M059J (cell line): ENCODE measurements at places on chromosomes 12 and 14. TPM values are rescaled to one million over a fixed set of nuclear protein-coding genes. Genes with fewer than 3 reads are reported as not detected.

DNA sequence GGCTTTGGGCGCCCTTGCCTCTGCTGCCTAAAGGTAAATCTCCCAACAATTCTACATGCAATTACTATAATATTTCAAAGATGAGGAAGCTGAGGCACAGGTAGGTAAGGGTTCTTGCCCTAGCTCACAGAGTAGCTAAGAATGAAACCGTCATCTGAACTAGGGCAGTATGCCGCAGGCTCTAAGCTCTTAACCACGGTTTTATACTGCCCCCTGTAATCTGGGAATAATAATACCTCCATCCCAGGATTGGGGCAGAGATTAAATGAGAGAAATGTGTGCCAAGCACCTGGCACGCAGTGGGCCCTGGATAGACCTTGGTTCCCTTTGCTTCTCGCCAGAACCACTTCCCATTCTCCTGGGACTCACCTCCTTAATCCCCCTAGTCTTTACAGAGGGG lies 1.5 kb upstream of the HRK start:
- DNase-seq = peak; percentile 57

GRCh38 chr14:74737753-74738325 lies 24.9 kb downstream of the FCF1 start:
- peak; percentile 69 for DNase-seq

DNA sequence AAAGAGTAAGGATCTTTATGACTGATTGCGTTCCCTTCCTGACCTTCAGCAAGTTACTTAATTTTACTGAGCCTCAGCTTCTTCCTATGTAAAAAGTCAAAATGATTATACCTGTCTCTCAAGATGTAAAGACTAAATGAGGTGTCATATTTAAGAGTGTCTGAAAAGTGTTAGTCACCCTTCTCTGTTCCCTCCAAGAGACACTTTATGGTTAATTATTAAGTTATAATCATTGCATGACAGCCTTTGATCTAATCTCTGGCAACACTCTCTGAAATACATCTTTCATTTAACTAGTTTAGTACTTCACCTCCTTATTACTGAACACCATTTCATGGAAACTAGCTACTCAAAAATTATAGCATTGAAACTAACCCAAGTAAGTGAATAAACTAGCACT lies 54.8 kb downstream of the BMAL2 start:
- no peak for DNase-seq

ORAI1 gene
- total RNA-seq = 18.1 and 20.6 TPM in 2 replicates

RIMBP2 gene
- total RNA-seq = 0.47 and 0.81 TPM in 2 replicates

DNA sequence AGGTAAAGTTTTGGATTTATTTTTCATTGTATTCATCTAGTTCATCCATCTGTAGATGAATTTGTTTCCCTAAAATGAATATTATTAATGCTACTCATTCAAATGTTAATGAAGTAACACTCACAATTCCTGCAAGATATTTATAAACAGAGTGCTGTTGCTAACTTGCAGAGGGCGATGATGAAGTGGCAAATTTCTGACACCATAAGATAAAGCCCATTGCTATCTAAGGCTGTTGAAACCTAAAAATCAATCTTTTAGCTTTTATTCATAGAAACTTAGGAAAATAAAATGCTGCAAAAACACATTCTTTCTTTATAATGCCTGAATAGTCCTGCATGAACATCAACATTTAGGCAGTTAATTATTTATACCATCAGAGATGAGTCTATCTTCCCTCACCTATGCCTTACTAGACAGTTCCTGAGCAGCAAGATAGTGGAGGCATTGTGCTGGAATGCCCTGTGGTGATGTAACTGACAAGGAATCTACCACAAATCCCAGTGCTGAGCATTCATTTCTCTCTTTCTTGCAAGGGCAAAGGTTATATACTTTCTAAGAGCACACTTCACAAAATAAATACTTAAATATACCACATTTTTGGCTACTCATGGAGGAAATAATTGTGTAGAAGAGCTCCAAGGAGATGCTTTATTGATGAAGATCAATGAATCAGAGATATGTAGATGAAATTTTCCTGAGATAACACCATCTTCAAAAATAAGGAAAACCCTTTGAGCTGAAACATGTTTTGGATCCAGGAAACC lies 57.6 kb downstream of the LMNTD1 start:
- DNase-seq = peak; percentile 88

GRCh38 chr12:103705927-103706326 lies 118.9 kb downstream of the STAB2 start:
- no peak for DNase-seq

DNA sequence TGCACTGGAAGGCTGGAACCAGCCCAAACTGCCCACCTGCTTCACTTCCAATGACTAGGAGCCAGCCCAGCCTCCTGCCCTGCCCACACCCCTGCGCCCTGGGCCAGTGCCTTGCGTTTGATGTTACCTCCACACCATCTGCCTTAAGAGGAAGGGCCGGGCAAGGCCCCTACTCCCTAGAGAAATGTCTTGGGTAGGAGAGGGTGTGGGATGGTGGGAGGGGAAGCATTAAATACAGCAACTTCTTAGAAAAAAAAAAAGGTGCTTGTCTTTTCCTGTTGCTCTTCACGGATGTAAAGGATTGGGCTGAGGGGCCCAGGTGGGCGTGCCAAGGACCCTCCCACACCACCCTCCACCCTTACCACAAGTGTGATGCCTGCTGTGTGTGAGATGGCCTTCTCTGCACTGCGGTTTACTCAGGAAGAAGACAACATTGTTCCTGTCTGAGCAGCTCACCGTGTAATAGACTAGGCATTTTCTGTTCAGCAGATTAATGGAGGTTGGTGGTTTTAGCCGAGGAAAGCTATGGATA lies 99.9 kb downstream of the NINJ2 start:
- DNase-seq = no peak

DNA sequence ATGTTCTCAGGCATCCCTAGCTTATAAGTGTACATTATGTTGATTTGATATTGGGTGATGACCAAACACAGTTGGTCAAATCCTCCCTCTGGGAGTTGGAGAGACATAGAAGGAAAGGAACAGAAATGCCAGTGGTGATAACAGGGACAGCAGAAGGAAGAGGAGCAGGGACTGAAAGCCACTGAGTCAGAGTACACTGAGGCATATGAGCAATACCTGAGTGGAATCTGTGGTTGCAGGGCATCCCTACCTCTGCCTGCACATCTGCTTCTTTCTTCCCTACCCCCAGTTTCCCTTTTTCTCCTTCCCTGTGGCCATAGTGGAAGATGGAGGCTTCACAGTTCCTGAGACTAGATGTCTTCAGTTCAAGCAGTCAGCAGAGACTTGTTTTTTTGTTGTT lies 44.9 kb downstream of the BICD1 start:
- no peak for DNase-seq

- DNase-seq = peak; percentile 74
These were observed 652 bp downstream of the SUPT16H start for GRCh38 chr14:21382886-21383847.

- DNase-seq = no peak
These were observed 194.0 kb downstream of the KLHL28 start for GRCh38 chr14:44767646-44768173.

PSMD9 gene
- total RNA-seq = 65.7 and 73.8 TPM in 2 replicates

GRCh38 chr14:85214471-85214870 lies 315.5 kb upstream of the FLRT2 start:
- DNase-seq = no peak

CD4 gene
- not detected in 2 replicates for total RNA-seq

DNA sequence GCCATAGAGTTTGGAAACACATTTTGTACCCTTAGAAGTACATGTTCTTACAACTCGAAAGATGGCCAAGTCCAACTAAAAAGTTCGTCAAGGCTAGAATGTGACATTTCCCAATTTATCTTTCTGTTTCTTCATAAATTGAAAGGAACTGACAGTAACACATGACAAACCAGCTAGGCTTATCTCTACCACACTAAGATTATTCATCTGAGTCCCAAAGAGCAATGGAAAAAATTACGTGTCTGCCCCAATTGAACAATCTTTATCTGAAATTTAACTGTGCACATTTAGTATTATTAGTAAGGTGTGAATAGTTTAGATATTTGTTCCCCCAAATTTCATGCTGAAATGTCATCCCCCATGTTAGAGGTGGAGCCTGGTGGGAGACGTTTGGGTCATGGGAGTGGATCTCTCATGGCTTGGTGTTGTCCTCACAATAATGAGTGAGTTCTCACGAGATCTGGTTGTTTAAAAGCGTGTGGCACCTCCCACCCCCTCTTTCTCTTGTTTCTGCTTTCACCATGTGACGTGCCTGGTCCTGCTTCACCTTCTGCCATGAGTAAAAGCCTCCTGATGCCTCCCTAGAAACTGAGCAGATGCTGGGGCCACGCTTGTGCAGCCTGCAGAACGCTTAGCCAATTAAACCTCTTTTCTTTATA lies 13.3 kb downstream of the CPM start:
- DNase-seq = no peak

DNA sequence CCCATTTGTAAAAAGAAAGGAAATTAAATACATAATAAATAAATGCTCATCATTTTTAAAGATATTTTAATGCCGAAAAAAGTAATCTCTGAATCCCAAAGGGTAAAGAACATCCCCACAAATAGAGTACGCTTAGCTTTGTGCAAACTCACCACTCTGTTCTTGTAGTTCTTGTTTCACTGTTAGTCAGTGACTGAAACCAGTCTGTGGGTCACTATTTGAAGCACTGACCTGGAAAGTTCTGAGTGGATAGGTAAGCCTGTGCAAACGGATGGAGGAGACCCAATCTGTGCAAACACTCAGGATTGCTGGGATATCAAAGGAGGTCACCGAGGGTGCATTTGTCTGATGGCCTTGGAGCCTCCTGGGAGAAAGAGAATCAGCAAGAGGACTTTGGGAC lies 68.1 kb upstream of the TSPAN11 start:
- no peak for DNase-seq

ARHGEF40 gene
- total RNA-seq = 12.0 and 24.8 TPM in 2 replicates

DNA sequence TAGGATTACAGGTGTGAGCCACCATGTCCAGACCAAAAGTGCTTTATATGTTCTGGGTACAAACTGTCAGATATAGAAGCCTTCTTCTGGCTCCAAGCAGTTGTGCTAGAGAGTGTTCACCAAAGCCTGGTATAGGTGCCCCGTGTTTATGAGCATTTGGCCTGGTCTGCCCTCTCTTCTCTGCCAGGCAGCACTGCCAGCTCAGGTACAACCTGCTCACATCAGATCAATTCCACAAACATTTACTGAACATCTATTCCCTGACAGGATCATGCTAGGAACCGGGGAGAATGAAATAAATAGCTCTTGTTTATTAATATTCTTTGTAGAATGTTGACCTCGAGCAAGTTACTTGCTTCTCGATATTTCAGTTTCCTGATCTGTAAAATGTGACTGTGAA lies 20.0 kb upstream of the SOCS2 start:
- no peak for DNase-seq
